ENCODE measurements at places on chromosomes 4 and X. TPM values are rescaled to one million over a fixed set of nuclear protein-coding genes. Genes with fewer than 3 reads are reported as not detected.

DNA sequence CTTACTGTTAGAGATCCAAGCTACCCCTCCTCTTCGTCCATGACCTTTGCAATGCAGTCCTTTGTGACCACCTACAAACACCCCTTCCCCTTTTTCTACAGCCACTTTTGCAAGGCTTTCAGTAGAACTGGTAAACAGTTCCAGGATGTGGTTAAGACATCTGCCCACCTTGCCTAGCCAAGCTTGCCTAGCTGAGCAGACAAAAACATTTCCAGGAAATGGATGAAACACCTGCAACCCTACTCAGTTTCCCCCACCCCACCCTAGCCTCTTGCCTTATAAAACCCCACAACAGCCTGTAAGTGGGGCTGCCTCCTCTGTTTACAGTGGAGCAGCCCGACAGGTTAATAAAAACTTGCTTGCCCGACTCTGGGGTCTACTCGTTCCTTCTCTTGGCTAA is 133.8 kb downstream of the ZC4H2 start:
- no peaks in the 10 kb centered on the region for H3K4me1 ChIP-seq
- H3K27ac ChIP-seq, result no peak overlapping the region

DNA sequence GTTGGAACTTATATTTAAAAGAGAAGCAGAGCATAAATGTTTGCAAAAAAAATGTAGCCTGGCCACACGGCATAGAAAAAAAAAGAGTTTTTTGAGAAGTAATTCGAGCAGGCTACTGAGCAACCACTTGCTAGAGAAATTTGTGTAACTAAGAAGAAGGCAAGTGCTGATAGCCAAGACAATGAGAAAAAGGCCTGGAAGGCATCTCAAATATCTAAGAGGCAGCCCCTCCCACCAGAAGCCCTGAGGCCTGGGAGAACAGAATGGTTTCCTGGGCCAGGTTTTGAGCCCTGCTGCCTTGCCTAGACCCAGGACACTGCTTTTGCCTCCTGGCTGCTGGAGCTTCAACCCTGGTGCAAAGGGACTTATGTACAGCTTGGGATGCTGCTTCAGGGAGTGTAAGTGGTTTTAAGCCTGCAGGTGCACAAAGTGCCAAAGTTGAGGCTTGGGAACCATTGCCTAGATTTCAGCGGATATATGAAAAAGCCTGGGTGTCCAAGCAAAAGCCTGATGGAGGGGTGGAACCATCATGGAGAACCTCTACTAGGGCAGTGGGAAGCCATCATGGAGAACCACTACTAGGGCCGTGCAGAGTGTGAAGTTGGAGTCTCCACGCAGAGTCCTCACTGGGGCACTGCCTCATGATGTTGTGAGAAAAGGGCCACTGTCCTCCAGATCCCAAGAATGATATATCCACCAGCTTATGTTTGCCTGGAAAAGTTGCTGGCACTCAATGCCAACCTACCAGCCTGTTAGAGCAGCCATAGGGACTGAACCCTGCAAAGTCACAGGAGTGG is 9.7 kb downstream of the TECRL start:
- H3K4me1 ChIP-seq, result peaks cover 12% of the 10 kb centered on the region
- no peak for DNase-seq
- H3K4me3 ChIP-seq, result no peak overlapping the region

DNA sequence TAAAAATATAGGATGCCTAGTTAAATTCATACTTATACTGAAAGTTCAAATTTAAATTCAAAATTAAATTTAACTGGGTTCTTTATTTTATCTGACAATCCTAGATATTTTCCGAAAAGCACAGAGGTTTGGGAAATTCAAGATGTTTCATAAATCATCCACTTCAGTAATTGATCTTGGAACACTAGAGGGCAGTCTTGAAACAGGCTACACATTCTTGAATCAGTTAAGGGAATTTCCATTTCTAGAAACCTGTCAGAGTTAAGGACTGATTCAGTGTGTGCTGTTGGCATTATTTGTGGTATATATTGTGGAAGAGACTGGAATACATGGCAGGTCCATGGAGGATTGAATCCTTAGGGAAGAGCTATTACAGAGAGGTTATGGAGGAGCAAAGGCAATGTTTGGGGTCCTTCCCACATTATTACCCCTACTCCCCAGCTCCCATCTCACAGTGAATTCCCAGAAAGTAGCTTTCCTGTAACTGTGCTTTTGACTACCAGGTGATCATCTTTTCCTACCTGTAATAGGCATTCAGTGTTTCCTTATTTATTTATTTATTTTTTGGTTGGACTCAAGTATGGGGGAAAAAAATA is 92.9 kb downstream of the EGF start:
- H3K27ac ChIP-seq, result no peak overlapping the region
- no peaks in the 10 kb centered on the region for H3K27me3 ChIP-seq

GRCh38 chr4:56469489-56470210 is 2.2 kb downstream of the SRP72 start:
- peaks cover 13% of the 10 kb centered on the region for H3K36me3 ChIP-seq
- no peaks in the 10 kb centered on the region for H3K27me3 ChIP-seq
- H3K4me3 ChIP-seq, result peak overlapping the region; percentile 99
- peak overlapping the region; percentile 80 for H3K27ac ChIP-seq

- H3K27ac ChIP-seq, result no peak overlapping the region
- H3K4me3 ChIP-seq, result no peak overlapping the region
- H3K36me3 ChIP-seq, result peaks cover 6% of the 10 kb centered on the region
- H3K4me1 ChIP-seq, result peaks cover 24% of the 10 kb centered on the region
Measured at GRCh38 chr4:184444215-184444952, 30.0 kb downstream of the IRF2 start.

DNA sequence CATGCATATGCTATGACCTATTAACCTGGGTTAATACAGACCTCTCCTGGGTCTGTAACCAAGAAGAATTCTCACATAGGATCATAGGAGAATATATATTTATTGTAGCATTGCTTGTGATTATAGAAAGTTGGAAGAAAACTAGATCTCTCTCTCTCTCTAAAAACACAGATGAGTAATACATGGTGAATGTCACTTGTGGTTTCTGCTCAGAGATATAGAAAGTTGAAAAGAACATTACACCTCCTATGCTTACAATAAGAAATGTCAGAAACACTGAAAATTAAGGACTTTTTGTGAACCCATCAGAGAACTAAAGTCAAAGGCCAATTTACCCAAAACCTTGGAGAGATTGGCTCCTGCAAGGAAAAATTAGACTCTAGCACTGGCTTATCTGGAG is 1389.5 kb downstream of the FAM133A start:
- H3K27me3 ChIP-seq, result no peaks in the 10 kb centered on the region
- DNase-seq, result no peak
- H3K36me3 ChIP-seq, result no peaks in the 10 kb centered on the region
- no peak overlapping the region for H3K4me3 ChIP-seq
- no peak overlapping the region for H3K27ac ChIP-seq

DNA sequence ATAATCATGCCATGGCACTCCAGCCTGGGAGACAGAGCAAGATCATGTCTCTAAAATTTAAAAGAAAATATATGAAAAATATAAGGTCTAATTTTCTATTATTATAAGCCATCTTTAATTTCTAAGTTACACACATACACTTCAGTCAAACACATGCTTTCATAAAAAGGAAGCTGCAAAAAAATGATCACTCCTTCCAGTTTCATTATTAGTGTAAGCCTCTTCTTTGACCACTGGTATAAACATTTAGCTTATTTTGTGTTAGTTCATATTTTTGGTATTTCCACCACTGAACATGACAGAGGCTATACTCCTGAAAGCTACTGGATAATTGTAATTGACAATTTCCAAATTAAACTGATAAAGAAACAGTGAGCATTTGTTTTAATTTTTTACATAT is 163.3 kb upstream of the USP38 start:
- H3K36me3 ChIP-seq, result no peaks in the 10 kb centered on the region
- no peak for DNase-seq
- no peaks in the 10 kb centered on the region for H3K27me3 ChIP-seq
- no peak overlapping the region for H3K4me3 ChIP-seq
- H3K4me1 ChIP-seq, result no peaks in the 10 kb centered on the region
- H3K27ac ChIP-seq, result no peak overlapping the region

DNA sequence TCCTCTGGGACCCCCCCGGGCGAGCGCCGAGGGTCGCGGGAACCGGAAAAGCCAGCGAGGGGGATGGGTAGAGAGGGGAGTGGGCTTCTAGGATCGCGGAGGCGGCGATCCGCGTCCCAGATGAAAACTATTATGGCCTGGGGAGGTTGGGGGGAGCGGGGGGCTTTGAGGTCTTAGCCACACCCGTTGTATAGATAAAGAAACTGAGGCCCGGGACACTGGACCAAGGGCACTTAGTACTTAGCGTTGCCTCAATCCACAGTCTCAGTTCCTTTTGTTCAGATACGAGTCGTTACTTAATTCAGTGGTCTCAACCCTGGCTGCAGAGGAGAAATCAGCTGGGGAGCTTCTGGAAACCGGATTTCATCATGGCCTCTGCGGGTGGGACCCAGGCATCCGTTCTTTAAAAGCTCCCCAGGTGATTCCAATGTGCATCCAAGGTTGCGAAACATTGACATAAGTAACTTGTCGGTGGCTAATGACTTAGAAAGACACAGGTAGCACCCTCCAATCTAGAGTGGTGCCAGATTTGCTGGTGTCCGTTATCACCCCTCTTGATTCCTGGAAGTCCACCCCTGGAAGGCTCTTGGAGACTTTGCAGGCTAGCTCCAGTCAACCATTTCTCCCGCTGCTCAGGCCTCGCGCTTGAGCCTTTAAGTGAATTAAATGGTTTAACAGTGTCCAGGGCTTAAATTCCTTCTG is 90.7 kb downstream of the GEMIN8 start:
- DNase-seq, result no peak
- peak overlapping the region; percentile 92 for H3K27ac ChIP-seq
- peaks cover 1% of the 10 kb centered on the region for H3K4me1 ChIP-seq
- H3K27me3 ChIP-seq, result no peaks in the 10 kb centered on the region
- H3K36me3 ChIP-seq, result peaks cover 4% of the 10 kb centered on the region
- H3K4me3 ChIP-seq, result peak overlapping the region; percentile 73

DNA sequence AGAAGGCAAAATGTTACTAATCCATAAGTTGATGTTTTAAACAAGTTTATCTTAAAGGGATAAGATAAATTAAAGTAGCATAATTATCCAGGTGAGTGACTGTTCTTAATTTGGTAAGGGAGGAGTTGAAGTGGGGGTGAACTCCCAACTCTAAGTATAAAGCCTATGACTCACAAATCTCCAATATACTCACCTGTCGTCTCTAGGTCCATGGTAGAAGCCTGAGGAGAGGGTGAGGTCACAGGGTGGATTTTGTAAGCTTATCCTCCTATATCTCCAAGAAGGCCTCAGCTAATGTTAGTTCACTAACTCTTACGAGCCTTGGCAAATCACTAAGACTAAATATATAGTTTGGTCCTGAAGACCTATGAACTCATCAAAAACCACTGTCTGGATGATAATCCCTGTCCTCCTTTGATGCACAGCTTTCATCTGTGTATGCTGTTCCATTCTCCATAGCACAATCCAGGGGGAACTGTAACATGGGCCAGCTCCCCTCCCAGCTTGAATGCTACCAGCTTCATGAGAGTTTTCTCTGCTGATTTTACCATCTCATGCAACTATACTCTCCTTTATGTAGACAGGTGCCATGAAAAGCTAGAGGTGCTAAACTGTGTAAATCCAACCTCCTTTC is 158.7 kb downstream of the BTC start:
- peaks cover 3% of the 10 kb centered on the region for H3K27me3 ChIP-seq
- no peak overlapping the region for H3K4me3 ChIP-seq
- H3K4me1 ChIP-seq, result peaks cover 1% of the 10 kb centered on the region
- H3K36me3 ChIP-seq, result no peaks in the 10 kb centered on the region
- no peak for DNase-seq

- H3K4me3 ChIP-seq, result no peak overlapping the region
- no peak overlapping the region for H3K27ac ChIP-seq
- peaks cover 13% of the 10 kb centered on the region for H3K27me3 ChIP-seq
- peaks cover 12% of the 10 kb centered on the region for H3K4me1 ChIP-seq
Measured at GRCh38 chr4:11416071-11416766, 12.5 kb downstream of the HS3ST1 start.

DNA sequence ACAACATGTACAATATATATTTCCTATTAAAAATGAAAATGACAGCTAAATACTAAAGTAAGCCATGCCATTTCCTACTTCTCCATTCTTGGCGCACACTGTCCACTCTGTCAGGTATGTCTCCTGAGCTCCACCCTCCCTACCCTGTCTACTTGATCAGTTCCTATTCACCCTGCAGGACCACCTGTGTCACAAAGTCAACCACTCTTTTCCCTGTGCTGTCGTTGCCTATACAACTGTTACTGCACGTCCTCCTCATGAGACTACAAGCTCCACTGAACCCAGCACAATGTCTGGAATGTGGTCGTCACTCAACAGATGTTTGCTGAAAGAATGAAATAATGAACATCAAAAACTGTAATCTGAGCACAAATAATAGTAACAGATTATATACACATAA is 54.9 kb downstream of the SLC9A7 start:
- no peak overlapping the region for H3K27ac ChIP-seq
- no peaks in the 10 kb centered on the region for H3K4me1 ChIP-seq
- no peaks in the 10 kb centered on the region for H3K27me3 ChIP-seq

DNA sequence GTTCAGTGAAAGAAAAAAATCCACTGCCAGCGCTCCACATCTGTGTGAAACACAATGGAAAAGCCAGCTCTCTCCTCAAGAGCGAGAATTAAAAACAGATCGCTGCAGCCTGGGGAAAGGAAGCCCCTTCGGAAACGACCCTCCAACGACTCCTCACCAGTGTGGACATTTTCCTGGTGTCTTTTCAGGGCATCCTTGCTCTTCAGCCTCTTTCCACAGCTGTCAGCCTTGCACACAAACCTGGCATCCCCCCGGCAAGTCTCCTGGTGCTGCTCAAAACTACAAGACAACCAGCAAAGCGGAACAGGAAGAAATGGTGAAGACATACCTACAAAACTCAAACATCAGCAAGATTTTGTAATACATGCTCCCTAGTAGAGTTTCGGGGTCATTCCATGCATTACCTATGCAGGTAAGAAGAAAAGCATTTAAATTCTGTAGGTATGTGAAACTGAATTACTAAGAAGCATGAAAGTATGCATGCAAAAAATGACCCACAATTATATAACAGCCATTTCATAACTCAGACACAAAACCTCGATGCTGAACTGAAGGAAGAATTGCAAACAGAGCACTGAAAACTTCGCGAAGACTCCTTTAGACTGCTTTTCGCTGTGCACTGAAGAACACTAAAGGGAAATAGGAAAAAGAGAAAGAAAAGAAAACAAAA is 106.1 kb downstream of the PRDM5 start:
- no peak for DNase-seq
- H3K27ac ChIP-seq, result no peak overlapping the region
- no peaks in the 10 kb centered on the region for H3K4me1 ChIP-seq
- H3K4me3 ChIP-seq, result no peak overlapping the region
- H3K27me3 ChIP-seq, result no peaks in the 10 kb centered on the region
- H3K36me3 ChIP-seq, result peaks cover 1% of the 10 kb centered on the region

The TNIP3 gene
- not detected for total RNA-seq

The CT55 gene
- total RNA-seq, result 0.40 TPM

The HNRNPH2 gene
- total RNA-seq, result 72.4 TPM

The SPARCL1 gene
- 0.41 TPM for total RNA-seq

The GAGE13 gene
- not detected for total RNA-seq

The CNKSR2 gene
- 28.0 TPM for total RNA-seq

Data from progenitor cell of endocrine pancreas (in vitro differentiated cells).